A172 (cell line): ENCODE measurements at places on chromosomes 11 and 22. TPM values are rescaled to one million over a fixed set of nuclear protein-coding genes. Genes with fewer than 3 reads are reported as not detected.

Gene FGF3
- 0.24 TPM in 1 of 2 replicates, not detected in the other for total RNA-seq

Gene BATF2
- total RNA-seq, result 0.50 and 0.59 TPM in 2 replicates

Gene MUC5AC
- not detected in 2 replicates for total RNA-seq

Gene BLID
- 1.1 and 1.5 TPM in 2 replicates for total RNA-seq

Gene KIF18A
- total RNA-seq, result 36.7 and 46.4 TPM in 2 replicates

Gene KCNE3
- not detected in 2 replicates for total RNA-seq

Gene DENND6B
- total RNA-seq, result 1.2 and 2.9 TPM in 2 replicates

Gene GTSE1
- total RNA-seq, result 13.7 and 14.4 TPM in 2 replicates

Gene TSPAN18
- not detected in 2 replicates for total RNA-seq

Gene PPME1
- 219 and 294 TPM in 2 replicates for total RNA-seq

Gene MPPED2
- not detected in 2 replicates for total RNA-seq

Gene ZNF214
- 1.8 and 2.3 TPM in 2 replicates for total RNA-seq

Gene VPREB1
- not detected in 2 replicates for total RNA-seq

Gene RASGRP2
- total RNA-seq, result 0.07 and 2.1 TPM in 2 replicates

Gene FZD4
- 2.0 and 2.8 TPM in 2 replicates for total RNA-seq

Gene LARGE2
- total RNA-seq, result not detected in 2 replicates

Gene PEX16
- total RNA-seq, result 37.7 and 48.0 TPM in 2 replicates

Gene FAM118A
- total RNA-seq, result 20.8 and 21.8 TPM in 2 replicates

Gene OR52A5
- total RNA-seq, result not detected in 2 replicates

Gene SLC3A2
- 198 and 207 TPM in 2 replicates for total RNA-seq

Gene C11orf91
- total RNA-seq, result not detected in 2 replicates

Gene MISFA
- 8.2 and 9.0 TPM in 2 replicates for total RNA-seq

Gene LINC01488
- total RNA-seq, result not detected in 2 replicates

Gene TMEM86A
- 1.7 and 2.8 TPM in 2 replicates for total RNA-seq

Gene TRIM48
- total RNA-seq, result not detected in 2 replicates
